AG20443 (cell line): ENCODE measurements at places on chromosomes 3 and 15.

DNA sequence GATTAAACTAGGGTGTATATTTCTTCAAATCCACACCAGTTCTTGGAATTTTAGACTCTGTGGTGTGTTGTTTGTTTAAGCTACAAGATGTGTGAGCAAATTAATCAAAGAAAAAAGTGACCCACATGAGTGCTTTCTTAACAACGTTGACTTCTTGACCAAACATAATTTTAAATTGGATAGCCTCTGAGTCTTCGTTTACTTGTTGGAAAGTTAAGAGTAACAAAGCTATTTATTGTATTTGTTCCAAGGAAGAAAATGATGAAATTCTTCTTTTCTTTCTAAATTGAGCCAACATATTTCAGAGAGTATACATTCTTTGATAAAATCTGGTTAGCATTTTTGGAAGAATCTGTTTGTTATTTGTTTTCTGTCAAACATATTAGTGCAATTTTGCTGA, 99.9 kb upstream of the IGSF10 start:
- DNase-seq = no peak

- DNase-seq = peak; percentile 46
Measured at GRCh38 chr15:58438956-58439355, 7.2 kb downstream of the LIPC start.

GRCh38 chr15:39860200-39860599, 59.9 kb downstream of the GPR176 start:
- DNase-seq = no peak

- DNase-seq = no peak
Measured at GRCh38 chr15:28167042-28167441, 67.9 kb upstream of the OCA2 start.

DNA sequence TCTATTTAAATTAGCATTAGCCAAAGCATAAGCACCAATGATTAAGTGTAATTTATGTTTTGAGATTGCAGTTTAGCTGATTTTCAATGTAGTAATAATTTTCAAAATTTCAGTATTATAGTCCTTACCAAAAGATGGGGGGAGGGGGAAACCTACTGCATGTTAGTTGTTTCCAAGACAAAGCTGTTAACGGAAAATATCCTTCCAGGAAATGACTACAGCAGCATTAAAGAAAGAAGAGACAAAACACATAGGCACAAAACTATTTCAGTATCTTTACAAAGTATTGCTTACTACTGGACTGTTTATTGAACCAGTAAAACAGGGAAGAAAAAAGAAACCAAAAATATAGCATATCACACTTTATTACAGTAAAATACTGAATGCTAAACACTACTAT, 10.5 kb downstream of the BNIP2 start:
- DNase-seq = no peak

- DNase-seq = no peak
Measured at GRCh38 chr15:100105101-100105500, 236.7 kb downstream of the ADAMTS17 start.

GRCh38 chr3:170840291-170840859, 29.6 kb downstream of the RPL22L1 start:
- no peak for DNase-seq
